NCI-H510A treated with DMSO at 0.1 percent for 48 hours (cell line): ENCODE measurements at places on chromosomes 5 and 9.
A peak's percentile ranks its signal among the peaks of the same experiment; 100 is the strongest.

GRCh38 chr5:11251247-11251646 lies 490.2 kb upstream of the DAP start:
- no peak for DNase-seq

- no peak for DNase-seq
These were observed 498 bp downstream of the HAUS6 start for GRCh38 chr9:19102181-19102630.

DNA sequence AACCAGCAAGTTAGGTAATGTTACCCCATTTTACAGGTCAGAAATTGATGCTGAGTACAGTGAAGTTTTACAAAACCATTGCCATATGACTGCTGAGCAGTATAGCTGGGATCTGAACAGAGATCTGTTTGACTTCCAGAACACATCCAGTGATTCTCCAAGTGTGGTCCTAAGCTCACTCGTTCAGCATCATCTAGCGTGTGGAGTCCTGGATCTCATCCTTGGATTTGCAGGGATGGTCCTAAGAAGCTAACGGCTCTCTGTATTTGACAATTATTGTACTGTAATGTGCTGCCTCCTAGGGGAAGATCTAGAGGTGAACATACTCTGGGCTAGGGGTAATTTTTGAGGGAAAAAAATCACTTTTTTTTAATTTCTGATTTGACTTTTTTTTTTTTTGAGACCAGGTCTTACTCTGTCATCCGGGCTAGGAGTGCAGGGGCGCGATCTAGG lies 1.4 kb downstream of the SLC26A2 start:
- DNase-seq = peak; percentile 26

- DNase-seq = no peak
These were observed 62.9 kb downstream of the EFNA5 start for GRCh38 chr5:107607671-107608345.

DNA sequence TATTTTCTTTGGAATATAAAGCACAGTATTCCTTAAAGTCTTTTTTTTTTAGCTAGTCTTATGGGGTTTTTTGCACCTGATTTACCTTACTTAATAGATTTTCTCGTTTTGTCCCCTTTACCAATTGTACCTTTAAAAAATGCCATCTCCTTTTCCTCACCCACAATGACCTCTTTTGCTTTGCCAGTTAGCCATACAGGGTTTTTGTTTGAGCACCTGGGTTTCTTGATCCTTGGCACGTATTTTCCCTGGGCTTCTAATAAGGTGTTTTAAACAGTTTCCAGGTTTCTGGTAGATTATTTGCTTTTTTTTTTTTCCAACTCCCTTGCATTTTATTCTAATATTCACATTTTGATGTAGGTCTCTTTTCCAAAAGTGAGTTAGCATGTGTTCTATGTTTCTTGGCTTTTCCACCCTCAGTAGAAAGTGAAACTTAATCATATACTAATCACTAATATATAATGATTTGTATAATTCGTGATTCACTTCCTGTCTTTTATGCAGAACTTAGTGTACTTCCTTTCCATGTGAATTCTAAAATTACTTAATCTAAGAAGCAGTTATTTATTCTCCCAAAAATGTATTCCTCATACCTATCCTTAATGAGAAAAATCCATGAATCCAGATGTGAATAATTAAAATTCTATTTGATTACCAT lies 673.9 kb upstream of the RGMB start:
- DNase-seq = no peak

GRCh38 chr5:150918613-150919012 lies 13.8 kb upstream of the ZNF300 start:
- no peak for DNase-seq

DNA sequence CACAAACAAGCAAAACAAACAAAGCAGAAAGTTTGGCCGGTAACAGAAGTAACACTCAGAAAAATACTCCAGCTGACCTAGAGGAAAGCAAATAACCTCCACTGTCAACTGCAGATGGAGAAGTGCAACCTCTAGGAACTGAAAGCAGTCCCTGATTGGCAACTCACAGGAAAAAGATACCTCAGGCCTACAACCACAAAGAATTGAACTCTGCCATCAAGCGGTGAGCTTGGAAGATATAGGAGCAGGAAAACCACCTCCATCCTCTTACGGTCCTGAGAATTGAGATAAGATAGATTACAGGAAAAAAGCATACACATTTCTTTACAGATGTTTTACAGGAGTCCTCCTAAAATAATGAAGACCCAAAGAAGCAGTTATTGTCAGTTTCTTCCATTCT lies 184.5 kb downstream of the PDZD2 start:
- no peak for DNase-seq

DNA sequence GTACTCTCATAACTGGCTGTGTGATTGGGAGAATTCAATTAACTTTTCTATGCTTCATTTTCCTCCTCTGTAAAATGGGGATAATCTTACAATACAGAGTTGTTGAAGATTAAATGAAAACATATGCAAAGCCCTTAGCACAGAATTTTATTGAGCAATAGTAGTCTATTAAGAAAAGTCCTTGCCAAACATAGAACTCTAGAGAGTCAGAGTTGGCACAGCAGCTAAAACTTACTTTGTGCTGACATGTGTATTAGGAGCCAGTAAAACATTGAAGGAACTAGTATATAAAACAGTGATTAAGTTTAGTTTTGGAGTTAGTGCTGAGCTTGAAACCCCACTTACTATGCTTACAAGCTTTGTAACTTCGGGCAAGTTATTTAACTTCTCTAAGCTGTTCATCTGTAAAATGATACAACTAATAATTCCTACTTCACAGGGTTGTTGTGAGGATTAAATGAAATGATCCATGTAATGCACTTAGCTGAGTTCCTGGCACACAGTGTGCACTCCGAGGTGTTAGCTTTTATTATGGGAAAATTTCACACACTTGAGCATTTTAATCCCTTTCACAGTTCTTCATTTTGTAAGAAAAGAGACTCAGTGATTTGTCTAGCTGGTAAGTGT lies 20.0 kb upstream of the GRIN3A start:
- no peak for DNase-seq

DNA sequence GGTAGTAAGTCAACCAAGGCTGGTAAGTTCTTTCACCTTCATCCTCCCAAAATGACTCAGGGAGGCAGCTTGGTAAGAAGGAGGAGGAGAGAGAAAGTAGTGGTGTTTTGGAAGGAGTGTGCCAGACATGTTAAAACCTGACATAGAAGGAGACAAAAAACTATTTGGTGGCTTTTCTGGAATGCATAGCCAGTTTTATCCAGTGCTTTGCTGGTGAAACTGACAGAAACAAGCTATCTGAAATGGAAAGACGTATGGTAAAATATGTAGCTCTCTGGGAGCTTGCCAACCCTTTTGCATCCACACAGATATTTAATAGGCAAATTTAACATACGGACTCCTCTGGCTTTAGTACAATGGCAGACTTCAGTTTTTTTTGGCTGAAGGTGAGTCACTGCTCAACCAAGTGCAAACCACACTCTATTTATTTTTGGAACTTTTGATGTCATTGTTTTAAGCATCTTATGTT lies 45.4 kb downstream of the RAB14 start:
- DNase-seq = no peak

DNA sequence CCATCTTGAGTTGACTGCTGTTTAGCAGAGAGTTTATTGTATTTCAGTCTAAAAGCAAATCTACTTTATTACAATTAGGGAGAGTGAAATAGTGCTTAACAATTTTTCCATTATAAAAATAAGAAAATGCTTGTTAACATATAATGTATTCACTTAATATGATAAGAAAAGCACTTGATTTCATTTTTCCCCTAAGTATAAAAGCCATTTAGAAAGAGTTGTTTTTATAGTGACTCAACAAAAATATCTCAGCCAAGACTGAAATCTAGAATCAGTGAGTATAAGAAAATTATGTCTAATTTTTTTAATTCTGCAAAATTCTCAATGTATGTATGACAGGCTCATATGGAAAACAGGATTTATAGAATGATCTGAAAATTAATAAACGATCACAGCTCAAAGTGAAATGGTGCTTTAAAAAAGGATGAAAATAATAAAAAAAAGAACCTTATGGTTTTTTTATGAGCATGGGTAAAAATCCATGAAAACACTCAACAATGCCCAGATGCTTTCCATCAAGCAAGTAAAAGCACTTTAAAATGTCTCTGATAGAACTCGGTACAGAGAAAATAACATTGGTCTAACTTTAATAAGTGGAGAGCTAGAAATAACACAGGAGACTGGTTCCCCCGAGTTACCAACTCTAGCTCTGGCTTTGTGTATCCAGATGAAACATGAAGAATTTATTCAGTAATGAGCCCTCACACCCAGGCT lies 1057.8 kb upstream of the WWC1 start:
- no peak for DNase-seq

- DNase-seq = no peak
These were observed 53.2 kb downstream of the IPPK start for GRCh38 chr9:92616655-92617111.

DNA sequence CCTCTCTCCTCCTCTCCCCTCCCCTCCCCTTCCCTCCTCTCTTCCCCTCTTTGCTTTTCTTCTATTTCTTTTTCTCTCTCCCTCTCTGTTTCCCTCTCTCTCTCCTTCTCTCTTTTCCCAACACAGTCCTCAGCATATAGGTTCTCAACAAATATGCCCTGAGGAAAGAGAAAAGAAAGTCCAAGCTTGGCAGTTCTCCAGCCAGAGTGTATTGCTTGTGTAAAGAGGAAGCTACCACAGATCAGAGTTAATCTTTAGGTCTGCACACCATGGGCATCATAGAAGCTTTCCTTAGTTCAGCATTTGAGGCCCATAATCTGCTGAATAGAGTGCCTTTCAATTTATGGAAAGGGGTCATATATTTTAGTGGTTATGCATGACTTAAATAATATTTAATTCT lies 382.8 kb upstream of the WWC1 start:
- DNase-seq = no peak
